Glomerular endothelial cell (primary cell): ENCODE measurements at places on chromosomes 7 and 10. TPM values are rescaled to one million over a fixed set of nuclear protein-coding genes. Genes with fewer than 3 reads are reported as not detected.

FAM25C gene
- total RNA-seq: not detected in 2 replicates

CYP26C1 gene
- total RNA-seq: 0.05 and 1.1 TPM in 2 replicates

C10orf88 gene
- total RNA-seq: 5.1 and 9.6 TPM in 2 replicates

DNA sequence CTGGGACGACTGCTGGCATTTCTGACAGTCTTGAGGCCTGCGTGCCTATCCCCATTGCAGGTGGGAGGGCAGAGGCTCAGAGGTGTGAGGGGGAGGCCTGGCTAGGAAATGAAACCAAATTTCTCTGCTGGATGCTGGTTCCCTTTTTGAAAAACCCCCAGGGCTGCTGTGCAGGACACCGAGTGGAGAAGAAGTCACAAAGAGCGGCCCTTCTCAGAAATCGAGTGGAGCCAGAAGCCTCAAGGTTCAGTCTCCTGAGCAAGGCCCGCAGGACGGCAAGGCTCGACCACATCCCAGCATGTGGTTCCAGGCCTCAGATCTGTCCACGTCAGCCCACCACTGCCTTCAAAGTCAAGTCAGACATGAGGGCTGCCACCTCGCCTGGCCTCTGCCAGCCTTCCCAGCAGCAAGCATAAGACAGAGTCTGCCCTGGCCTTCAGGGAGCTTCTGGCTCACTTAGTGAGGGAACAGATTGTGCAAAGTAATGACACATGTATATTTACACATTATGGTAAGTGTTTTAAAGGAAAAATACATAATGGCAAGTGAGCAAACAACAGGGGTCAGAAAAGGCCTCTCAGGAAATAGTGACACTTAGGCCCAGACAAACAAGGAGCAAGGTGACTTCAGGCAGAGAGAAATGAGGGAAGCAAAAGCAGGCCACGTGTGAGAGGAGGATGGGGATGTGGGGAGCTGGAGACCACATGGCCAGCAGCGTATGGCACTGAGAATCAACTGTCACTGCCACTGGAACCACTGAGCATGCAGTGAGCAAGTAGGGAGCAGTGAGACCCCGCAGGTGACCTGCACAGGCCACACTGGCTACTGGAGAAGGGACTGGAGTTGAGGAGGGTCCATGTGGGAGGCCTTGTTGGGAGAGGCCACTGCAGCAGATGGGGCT, 86.7 kb downstream of the ARHGAP22 start:
- no peak for DNase-seq

- no peak for DNase-seq
These were observed 485.7 kb downstream of the PTPRN2 start for GRCh38 chr7:158101821-158102450.

GRCh38 chr10:48554656-48555055, 50.2 kb downstream of the ARHGAP22 start:
- DNase-seq: no peak

DNA sequence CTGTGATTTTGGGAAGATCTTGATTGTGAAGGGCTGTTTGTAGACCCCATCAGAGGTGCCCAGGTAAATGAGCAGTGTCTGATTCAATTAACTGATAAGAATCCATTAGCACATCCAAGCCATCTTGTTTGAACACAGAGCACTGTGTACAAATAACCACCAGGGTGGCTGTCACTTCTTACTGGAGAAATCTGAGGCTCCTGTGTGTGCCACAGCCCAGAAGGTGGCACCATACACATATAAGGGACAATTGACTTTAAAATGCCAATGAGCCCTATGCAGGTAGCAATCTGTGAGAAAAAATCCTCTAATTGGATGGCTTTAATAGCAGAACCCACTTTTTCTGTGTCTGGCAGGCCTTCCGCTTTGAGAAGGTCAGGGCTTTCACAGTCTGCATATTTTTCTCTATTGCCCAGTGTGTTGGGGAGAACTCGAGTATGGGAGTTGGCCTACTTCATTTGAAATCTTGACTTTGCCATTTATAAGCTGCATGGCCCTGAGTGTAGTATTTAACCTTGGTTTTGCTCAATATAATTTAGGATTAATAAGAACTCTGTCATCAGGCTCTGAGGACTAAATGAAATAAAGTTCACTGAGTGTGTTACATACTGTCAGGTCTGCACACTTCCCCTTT, 517.4 kb downstream of the CCSER2 start:
- no peak for DNase-seq
